ENCODE measurements at places on chromosomes 6 and 20.

DNA sequence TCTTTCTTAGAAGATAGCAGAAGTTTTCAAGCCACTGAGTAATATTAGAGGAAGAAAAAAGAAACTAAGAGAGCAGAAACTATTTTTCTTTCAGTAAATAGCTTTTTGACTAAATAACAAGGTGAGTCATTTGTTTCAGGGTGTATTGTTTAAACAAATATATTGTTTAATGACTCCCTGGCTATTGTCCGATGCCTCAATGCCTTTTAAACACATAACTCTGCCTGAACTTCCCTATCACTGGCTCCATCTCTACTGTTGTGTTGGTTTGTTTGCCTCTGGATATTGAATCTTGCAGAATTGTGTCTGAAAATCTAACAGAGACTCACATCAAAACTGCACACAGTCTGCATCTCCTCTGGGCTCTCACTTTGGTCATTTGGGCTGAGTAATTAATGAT lies 19.6 kb upstream of the CLIC5 start:
- no peak for DNase-seq
- H3K27me3 ChIP-seq = no peaks in the 10 kb centered on the region
- H3K4me1 ChIP-seq = no peaks in the 10 kb centered on the region
- no peaks in the 10 kb centered on the region for H3K36me3 ChIP-seq

DNA sequence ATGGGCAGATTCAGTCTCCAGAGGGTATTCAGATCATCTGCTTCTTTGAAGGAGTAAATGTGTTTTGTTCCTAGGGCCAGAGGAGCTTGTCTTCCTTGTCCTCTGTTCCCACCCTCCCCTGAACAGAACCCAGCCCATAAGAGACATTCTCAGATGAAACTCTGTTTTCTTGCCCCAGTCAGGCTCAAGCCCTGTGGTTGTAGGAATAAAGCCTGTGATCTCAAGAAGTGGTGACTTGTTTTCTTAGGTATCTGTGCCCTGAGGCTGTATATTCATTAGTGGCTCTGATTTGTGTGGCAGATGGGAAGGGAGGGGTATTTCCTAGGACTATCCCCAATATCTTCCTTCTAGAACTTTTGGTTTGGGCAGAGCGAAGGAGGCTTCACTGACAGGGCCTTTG lies 27.9 kb downstream of the GSS start:
- H3K27me3 ChIP-seq = peaks cover 5% of the 10 kb centered on the region
- no peak overlapping the region for H3K4me3 ChIP-seq
- H3K27ac ChIP-seq = no peak overlapping the region
- no peak for DNase-seq
- peaks cover 14% of the 10 kb centered on the region for H3K4me1 ChIP-seq

DNA sequence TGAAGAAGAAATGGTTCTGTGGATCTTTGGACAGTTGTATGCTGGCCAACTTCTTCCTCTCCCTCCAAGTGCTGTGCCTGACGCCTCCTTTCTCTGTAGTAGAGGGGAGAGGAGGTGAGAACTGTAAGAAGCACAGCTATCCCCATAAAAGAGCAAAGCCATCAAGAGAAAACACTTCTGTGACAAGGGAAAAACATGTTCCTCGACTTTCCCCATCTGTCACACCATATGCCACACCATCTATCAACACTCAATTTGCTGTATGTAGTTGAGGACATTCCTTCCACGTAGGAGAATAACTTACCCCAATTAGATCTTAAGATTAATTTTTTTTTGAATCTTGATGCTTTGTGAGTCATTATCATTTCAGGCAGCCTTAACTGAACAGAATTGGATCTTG lies 156.2 kb upstream of the PLCB4 start:
- DNase-seq = no peak
- H3K4me1 ChIP-seq = peaks cover 19% of the 10 kb centered on the region
- peak overlapping the region; percentile 85 for H3K27ac ChIP-seq
- peaks cover 19% of the 10 kb centered on the region for H3K36me3 ChIP-seq
- peak overlapping the region; percentile 31 for H3K4me3 ChIP-seq

DNA sequence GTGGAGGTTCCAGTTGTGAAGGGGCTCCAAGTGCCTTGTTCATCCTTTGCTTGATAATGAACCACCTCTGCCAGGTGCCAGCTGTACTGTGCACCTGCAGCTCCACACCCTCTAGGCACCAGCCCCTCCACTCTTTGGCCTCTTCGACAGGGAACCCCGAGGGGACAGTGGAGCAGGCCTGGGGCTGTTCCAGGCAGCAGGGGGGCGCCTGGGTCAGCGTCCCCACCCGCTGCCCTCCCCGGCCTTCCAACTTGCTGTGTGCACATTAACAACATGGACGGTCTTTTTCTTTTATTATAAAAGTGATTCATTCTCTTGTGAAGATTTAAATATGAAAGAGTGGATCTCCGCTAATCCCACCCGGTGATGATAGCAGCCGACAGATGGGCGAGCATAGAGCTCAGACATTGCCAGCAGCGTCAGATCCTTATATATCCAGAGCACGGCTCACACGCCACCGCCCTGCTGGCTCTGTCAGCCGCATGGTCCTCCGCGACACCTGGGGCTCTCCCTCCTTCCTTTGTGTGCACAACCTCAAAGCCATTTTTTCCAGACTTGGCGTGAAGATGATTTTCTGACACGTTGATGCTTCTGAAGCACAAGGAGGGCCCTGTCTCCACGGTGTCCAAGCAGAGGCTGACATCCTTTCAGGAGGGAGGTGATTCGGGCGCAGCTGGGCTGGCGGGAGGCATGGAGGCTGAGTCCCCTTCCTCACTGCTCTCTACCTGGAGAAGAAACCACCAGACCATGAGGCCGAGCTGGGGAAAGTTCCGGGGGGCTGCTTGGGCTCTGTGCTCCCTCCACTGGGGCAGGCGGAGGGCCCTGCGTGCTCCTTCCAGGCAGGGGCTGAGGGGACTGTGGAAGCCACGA lies 22.2 kb upstream of the MRGBP start:
- H3K36me3 ChIP-seq = no peaks in the 10 kb centered on the region
- DNase-seq = no peak
- H3K27me3 ChIP-seq = peaks cover 18% of the 10 kb centered on the region
- H3K4me3 ChIP-seq = peak overlapping the region; percentile 42

- H3K4me1 ChIP-seq = no peaks in the 10 kb centered on the region
- H3K4me3 ChIP-seq = no peak overlapping the region
- H3K36me3 ChIP-seq = no peaks in the 10 kb centered on the region
- no peak for DNase-seq
- H3K27ac ChIP-seq = no peak overlapping the region
These were observed 13.6 kb downstream of the FAM83B start for GRCh38 chr6:54860132-54860531.

DNA sequence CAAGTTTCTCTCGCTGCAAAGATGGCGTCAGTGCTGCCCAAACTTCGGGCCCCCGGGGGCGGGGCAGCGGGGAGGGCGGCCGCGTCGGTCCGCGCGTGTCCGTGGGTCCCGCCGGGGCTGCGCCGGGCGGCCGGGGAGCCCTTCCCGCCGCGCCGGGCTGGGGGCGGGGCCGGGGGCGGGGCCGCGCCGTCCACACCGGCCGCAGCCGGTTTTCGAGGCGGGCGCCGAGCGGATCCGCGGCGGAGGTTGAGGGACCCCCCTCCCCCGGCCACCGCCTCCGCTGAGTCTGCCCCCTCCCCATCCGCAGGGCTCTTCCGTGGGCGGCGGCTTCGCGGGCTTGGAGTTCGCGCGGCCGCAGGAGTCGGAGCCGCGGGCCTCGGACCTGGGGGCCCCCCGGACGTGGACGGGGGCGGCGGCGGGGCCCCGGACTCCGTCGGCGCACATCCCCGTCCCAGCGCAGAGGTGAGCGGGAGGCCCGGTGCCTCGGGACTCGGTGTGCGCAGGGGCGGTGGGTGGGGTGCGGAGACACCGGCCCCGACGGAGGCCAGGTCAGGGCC lies 572 bp downstream of the SLC2A4RG start:
- peaks cover 11% of the 10 kb centered on the region for H3K27me3 ChIP-seq
- peaks cover 7% of the 10 kb centered on the region for H3K4me1 ChIP-seq
- no peak overlapping the region for H3K4me3 ChIP-seq

GRCh38 chr6:34490390-34491090 lies 24.7 kb downstream of the PACSIN1 start:
- H3K27me3 ChIP-seq = peaks cover 2% of the 10 kb centered on the region
- H3K4me3 ChIP-seq = no peak overlapping the region
- no peak overlapping the region for H3K27ac ChIP-seq

DNA sequence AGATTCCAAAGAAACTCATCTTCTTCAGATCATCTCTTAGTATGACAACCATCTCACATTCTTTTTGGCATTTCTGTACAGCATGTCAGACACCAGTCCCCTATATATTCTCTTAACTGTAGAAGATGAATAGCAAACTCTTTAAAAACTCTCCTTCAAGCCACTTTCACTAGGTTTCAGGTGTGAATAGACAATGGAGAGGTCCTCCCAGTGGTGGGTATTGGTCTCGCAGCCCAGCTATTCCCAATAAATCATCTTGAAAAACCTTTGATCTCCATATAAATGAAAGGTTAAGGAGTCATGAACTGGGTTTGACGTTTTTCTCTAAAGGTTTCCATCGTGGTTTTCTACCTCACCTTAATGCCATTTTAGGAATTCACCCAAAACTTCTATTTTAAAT lies 180.0 kb downstream of the GJA1 start:
- H3K4me3 ChIP-seq = no peak overlapping the region
- no peaks in the 10 kb centered on the region for H3K36me3 ChIP-seq
- H3K27ac ChIP-seq = no peak overlapping the region

DNA sequence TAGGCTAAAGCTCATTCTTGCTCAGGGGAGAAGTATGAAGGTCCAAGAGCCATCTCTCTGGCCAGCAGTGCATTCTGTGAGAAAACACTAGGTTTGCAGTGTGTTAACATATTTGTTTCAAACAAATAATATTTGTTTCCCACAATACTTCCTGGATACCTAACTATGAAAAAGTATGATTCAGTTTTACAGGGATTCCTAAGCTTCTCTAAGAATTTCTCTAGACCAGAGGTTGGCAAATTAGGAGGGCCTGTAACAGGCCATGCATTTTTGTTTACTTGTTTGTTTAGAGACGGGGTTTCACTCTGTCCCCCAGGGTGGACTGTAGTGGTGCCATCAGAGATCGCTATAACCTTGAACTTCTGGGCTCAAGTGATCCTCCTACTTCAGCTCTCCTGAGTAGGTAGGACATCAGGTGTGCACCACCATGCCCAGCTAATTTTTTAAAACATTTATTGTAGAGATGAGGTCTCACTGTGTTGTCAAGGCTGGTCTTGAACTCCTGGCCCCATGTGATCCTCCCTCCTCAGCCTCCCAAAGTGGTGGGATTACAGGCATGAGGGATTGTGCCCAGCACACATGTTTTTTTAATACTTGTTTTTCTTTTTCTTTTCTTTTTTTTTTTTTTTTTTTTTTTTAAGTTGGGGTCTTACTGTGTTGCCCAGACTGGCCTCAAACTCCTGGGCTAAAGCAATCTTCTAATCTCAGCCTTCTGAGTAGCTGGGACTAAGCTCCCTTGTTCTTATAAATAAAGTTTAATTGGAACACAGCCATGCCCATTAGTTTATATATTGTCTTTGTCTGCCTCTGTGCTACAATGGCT lies 71.7 kb downstream of the ADGRG6 start:
- peak overlapping the region; percentile 67 for H3K27ac ChIP-seq
- H3K27me3 ChIP-seq = no peaks in the 10 kb centered on the region
- peaks cover 14% of the 10 kb centered on the region for H3K4me1 ChIP-seq
- no peaks in the 10 kb centered on the region for H3K36me3 ChIP-seq
- DNase-seq = no peak
- no peak overlapping the region for H3K4me3 ChIP-seq

- no peak for DNase-seq
- H3K4me1 ChIP-seq = peaks cover 11% of the 10 kb centered on the region
- H3K4me3 ChIP-seq = no peak overlapping the region
- H3K36me3 ChIP-seq = no peaks in the 10 kb centered on the region
- H3K27ac ChIP-seq = no peak overlapping the region
These were observed 158.2 kb downstream of the AKAP7 start for GRCh38 chr6:131293472-131293911.

- peaks cover 3% of the 10 kb centered on the region for H3K36me3 ChIP-seq
- H3K4me1 ChIP-seq = peaks cover 12% of the 10 kb centered on the region
- H3K4me3 ChIP-seq = no peak overlapping the region
- peaks cover 10% of the 10 kb centered on the region for H3K27me3 ChIP-seq
These were observed 90.6 kb upstream of the BHLHE23 start for GRCh38 chr20:63097336-63097831.

DNA sequence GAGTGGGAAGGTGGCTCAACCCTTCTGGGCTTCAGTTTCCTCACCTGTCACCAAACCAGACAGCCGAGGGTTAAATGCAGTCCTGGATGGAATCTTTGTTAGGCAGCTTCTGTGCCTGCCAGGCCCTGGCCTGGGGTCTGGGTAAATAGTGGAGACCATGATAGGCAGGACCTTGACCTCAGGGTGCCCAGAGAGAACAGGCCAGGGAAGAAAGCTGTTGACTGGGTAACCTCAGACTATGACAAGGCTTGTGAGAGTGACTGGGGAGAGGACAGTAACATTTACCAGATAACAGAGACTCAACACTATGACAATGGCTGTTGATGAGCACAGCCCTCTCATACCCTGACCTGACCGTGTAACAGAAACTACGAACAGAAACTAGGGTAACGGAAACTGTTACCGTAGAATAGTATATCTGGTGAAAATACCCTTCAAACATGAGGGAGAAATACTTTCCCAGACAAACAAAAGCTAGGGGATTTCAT lies 218.3 kb downstream of the PREX1 start:
- no peak overlapping the region for H3K4me3 ChIP-seq
- DNase-seq = no peak
- peaks cover 8% of the 10 kb centered on the region for H3K4me1 ChIP-seq
- no peak overlapping the region for H3K27ac ChIP-seq

- H3K4me3 ChIP-seq = no peak overlapping the region
- DNase-seq = no peak
- peaks cover 7% of the 10 kb centered on the region for H3K4me1 ChIP-seq
- H3K36me3 ChIP-seq = no peaks in the 10 kb centered on the region
These were observed 687.9 kb upstream of the CITED2 start for GRCh38 chr6:140062043-140063020.

- no peaks in the 10 kb centered on the region for H3K36me3 ChIP-seq
- DNase-seq = no peak
- H3K27ac ChIP-seq = no peak overlapping the region
- H3K4me1 ChIP-seq = peaks cover 14% of the 10 kb centered on the region
- H3K4me3 ChIP-seq = no peak overlapping the region
These were observed 76.5 kb upstream of the TBC1D7 start for GRCh38 chr6:13404892-13405254.

DNA sequence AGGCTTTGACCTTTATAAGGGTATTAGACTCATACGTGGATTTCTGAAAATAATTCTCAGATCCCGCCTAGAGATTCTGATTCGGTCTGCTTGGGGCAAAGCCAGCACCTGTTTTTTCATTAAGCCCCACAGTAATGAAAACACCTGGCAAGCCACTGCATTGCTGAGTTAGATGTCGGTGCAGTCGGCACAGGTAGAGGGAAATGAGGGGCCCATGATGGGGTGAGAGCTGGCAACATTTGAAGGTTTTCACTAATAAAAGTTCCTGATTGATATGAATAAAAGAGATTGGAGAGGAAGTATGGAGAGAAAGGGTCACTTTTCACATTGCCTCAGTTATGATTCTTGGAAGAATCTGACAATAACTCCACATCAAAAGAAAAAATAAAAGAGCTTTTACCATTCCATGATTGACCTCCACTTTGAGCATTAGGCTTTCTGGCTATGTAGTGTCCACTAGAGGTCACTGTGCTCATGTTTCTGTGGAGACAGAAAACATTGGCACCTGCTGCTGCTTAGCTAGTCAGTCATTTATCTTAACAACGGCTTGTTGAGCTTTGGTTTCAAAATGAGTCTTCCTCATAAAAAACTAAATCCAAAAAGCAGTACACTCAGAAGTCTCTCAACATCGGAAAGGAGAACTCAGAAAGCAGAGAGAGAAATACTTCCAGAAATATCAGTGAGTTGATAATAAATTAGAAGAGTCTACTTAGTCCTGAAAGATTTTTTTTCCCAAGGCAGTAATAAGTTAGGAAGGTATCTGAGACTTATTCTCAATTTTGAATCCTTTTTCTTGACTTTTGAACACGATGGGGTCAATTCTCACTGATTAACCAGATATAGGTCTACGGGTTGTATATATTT lies 53.3 kb upstream of the KLHL31 start:
- no peaks in the 10 kb centered on the region for H3K27me3 ChIP-seq
- H3K27ac ChIP-seq = no peak overlapping the region
- H3K4me1 ChIP-seq = no peaks in the 10 kb centered on the region
- H3K4me3 ChIP-seq = no peak overlapping the region
